Activated CD4-positive, alpha-beta T cell treated with anti-CD3 and anti-CD28 coated beads, Interleukin-2, amount 10 ng/mL, durations not matched to agents 7 days and 5 days (primary cell): ENCODE measurements at places on chromosomes 1 and 21. TPM values are rescaled to one million over a fixed set of nuclear protein-coding genes. Genes with fewer than 3 reads are reported as not detected.

TNFRSF25 gene
- 88.5 TPM for total RNA-seq

ATP1A4 gene
- total RNA-seq = not detected

AIRE gene
- total RNA-seq = 0.27 TPM

TSTD1 gene
- 33.5 TPM for total RNA-seq

LRRC38 gene
- total RNA-seq = not detected

RAB42 gene
- not detected for total RNA-seq

FAM163A gene
- not detected for total RNA-seq

DNA sequence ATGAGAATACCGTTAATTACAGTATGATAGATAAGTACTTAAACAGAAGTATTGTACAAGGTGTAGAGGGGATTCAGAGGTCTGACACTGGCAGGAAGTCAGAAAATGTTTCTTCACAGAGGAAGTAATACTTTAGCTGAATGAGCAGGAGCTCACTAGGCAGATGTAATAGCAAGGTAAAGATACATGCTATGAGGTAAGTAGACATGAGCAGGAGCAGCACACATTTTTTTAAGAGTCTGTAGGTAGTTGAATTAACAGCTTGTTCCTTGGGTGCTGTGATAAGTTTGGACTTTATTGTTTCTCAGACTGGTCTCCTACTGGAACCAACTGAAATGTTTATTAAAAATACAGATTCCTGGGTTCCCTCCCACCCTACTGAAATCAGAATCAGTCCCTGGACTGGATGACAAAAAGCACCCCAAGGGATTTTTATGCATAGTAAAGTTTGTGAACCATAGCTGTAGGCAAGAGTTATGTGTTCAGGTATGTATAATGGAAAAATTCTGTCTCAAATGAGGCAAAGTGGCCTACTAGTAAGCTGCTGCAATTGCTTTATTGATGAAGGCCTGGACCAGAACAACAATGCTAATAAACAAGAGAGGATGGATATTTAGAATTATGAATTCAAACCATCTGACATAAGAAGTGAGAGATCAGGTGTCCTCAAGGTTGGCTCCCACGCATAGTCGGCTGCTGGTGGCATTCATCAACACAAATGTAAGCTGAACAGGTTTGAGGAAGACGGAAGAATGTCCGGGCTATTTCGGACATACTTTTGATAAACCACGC lies 902 bp downstream of the AP4B1 start:
- peak; percentile 12 for DNase-seq
- H3K4me3 ChIP-seq = peak overlapping the region; percentile 89
- H3K27ac ChIP-seq = peak overlapping the region; percentile 96
- peaks cover 66% of the 10 kb centered on the region for H3K4me1 ChIP-seq
- H3K36me3 ChIP-seq = peaks cover 58% of the 10 kb centered on the region
- no peaks in the 10 kb centered on the region for H3K27me3 ChIP-seq

DNA sequence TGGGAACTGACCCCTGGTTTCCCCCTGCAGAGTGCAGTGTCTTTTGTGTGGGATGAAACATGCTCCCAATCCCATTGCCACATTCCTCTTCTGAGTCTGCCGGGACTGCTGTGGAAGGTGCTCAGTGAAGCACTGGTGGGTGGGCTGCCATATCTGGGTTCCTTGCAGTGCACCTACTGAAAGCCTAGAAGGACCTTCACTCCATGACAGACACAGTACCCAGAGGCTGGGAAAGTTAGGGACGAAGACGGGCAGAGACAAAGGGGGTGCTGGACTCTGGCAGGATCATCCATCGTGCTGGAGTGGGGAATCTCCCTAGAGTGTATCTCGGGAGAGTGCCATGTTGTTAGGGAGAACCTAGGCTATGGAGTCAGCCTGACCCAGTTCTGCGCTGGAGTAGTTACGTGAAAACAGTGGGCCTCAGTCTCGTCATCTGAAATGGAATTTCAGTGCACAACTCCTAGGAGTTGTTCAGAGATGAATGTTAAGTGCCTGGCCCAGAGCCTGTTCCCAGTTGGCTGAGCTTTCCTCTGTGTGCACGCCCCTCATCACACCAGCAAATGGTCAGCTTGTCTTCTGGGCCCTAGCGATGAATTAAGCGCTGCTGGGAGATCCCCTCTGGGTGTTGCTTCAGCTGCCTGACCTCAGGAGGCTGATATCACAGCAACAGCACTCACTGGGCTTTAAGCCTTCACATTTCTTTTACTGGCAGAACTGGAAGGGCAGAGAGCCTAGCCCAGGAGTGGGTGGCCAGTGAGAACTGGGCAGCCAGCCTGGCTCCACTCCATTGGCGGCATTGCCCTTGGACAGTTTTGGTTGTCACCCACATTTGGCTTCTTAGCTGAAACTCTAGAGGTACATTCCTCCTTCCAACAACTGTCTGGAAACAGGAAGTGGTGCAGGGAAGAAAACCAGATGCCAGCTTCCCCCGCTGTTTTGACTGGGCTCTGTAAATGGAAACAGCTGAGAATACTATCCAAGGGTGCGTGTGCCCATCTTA lies 479.8 kb upstream of the VAMP3 start:
- no peaks in the 10 kb centered on the region for H3K36me3 ChIP-seq
- H3K27me3 ChIP-seq = no peaks in the 10 kb centered on the region
- H3K4me3 ChIP-seq = no peak overlapping the region
- DNase-seq = no peak
- peaks cover 2% of the 10 kb centered on the region for H3K4me1 ChIP-seq
- no peak overlapping the region for H3K27ac ChIP-seq

DNA sequence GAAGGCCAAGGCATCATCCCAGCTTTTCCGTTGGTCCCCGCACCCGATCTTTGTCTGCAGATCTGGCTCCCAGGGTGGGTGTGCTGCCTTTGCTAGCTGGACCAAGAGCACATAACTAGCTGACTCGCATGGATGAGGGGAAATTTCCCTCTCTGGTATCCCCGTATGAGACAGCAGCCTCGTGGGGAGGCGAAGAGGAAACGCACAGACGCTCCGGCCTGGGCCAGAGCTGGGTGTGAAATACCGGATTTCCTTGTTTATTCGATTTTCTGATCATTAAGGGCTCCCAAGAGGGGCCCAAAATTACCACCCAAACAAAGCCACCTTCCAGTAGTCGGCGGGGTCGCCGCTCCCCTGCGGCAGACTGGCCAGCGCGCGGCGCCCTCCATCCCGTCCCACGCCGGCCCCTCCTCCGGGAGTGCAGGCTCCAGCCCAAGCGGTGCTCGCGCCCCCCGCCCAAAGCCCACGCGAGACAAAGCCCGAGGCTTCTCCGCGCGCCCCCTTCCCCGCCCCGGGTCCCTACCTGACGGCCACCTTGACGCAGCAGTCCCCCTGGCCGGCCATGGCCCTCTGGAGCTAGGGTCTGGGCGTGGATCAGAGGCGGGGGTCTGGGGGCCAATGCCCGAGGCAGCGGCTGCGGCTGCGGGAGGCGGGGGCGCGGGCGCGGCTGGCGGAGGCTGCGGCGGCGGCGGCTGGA lies 546 bp downstream of the KIF21B start:
- H3K27me3 ChIP-seq = no peaks in the 10 kb centered on the region
- DNase-seq = peak; percentile 46
- H3K4me3 ChIP-seq = peak overlapping the region; percentile 91
- H3K27ac ChIP-seq = peak overlapping the region; percentile 99
- peaks cover 75% of the 10 kb centered on the region for H3K4me1 ChIP-seq

DNA sequence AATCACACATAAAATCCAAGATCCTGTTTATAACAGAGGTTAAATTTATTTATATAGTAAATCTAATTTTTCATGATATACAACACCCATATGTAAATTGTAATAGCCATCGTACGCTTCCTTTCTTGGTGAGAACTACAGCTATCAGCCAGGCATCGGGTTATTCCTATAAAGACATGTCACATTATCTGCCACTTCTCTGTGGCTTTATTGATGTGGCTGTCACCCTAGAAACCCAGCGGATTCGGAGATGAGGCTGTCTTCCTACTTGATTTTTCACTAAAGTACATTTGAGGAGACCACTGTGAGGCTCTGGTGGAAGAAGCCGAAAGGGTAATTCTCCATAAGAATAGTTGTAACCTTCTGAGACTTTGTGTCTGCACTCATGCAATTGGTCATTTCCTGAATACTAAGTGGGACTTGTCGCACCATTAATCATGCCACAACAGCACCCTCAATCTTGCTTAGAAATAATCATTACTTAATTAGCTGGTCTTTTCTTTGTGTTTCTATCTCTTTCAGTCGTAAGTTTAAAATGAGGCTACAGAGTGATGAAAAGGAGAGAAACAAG lies 106.0 kb downstream of the NTNG1 start:
- no peak for DNase-seq
- peaks cover 12% of the 10 kb centered on the region for H3K4me1 ChIP-seq
- H3K4me3 ChIP-seq = no peak overlapping the region
- H3K27ac ChIP-seq = no peak overlapping the region
- H3K36me3 ChIP-seq = no peaks in the 10 kb centered on the region

GRCh38 chr1:157274698-157275534 lies 136.7 kb upstream of the ETV3 start:
- no peak overlapping the region for H3K4me3 ChIP-seq
- no peak overlapping the region for H3K27ac ChIP-seq
- no peaks in the 10 kb centered on the region for H3K36me3 ChIP-seq
- no peaks in the 10 kb centered on the region for H3K4me1 ChIP-seq
- H3K27me3 ChIP-seq = peaks cover 9% of the 10 kb centered on the region

- no peak overlapping the region for H3K4me3 ChIP-seq
- peaks cover 3% of the 10 kb centered on the region for H3K4me1 ChIP-seq
- H3K36me3 ChIP-seq = peaks cover 1% of the 10 kb centered on the region
- no peak for DNase-seq
- H3K27me3 ChIP-seq = no peaks in the 10 kb centered on the region
- no peak overlapping the region for H3K27ac ChIP-seq
These were observed 16.5 kb downstream of the LSS start for GRCh38 chr21:46211786-46212720.

DNA sequence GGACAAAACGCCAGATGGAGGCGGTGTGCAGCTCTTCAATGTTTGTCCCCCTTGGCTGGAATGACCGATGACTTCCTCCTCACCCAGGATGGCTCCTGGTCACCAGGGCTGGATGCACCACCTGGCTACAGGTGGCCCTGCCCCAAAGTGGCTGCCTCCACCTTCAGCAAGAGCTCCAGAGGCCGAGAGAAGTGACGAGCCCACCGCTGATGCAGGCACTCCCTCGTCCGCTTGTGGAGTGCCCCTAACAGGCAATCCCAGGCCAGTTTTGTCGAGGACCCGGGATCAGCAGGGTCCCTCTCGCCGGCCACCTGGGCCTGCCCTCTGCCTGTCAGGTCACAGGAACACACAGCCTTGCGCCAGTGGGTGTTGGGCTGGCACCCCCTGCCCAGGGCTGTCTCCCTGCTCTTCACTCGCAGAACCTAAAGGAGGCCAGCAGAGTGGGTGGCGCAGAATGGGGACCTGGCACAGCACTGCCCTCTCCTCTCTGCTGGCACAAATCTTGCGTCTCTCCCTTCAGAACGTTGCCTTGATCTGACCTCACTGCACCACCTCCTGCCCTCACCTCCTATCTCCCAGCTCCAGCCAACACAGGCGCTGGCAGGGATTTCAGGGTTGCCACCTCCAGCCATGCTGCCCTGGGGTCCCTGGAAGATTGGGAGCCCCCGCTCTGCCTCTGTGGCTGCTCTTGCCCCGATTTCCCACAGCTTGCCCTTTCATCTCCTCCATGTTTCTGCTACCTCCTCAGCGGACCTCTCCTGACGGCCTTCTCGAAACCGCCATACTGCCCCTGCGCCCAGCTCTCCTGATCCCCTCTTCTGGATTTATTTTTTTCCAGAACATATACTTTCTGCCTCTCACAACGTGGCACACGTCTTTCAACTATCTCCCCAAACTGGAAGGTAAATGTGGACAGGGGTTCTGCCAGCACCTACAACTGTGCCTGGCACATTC lies 38.6 kb downstream of the SLC45A1 start:
- H3K36me3 ChIP-seq = peaks cover 26% of the 10 kb centered on the region
- no peak overlapping the region for H3K4me3 ChIP-seq
- DNase-seq = no peak
- H3K4me1 ChIP-seq = no peaks in the 10 kb centered on the region
- H3K27ac ChIP-seq = no peak overlapping the region
- H3K27me3 ChIP-seq = no peaks in the 10 kb centered on the region

- H3K27ac ChIP-seq = no peak overlapping the region
- H3K4me3 ChIP-seq = no peak overlapping the region
- no peaks in the 10 kb centered on the region for H3K4me1 ChIP-seq
- DNase-seq = no peak
These were observed 272.2 kb downstream of the TNR start for GRCh38 chr1:175471039-175471800.

- H3K36me3 ChIP-seq = peaks cover 7% of the 10 kb centered on the region
- no peaks in the 10 kb centered on the region for H3K27me3 ChIP-seq
- peaks cover 32% of the 10 kb centered on the region for H3K4me1 ChIP-seq
- H3K4me3 ChIP-seq = no peak overlapping the region
These were observed 522.5 kb downstream of the PTPRC start for GRCh38 chr1:199161319-199161680.

DNA sequence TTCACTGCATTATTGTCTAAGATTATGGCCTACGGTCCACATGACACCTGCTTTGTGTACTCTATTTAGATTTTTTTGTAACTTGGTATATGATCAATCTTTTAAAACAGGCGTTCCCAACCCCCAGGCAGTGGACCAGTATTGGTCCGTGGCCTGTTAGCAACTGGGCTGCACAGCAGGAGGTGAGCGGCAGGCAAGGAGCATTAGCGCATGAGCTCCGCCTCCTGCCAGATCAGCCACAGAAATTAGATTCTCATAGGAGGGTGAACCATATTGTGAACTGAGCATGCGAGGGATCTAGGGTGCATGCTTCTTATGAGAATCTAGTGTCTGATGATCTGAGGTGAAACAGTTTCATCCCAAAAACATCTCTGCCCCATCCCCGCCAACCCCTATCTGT lies 228.4 kb upstream of the NR5A2 start:
- H3K27me3 ChIP-seq = peaks cover 11% of the 10 kb centered on the region
- no peak overlapping the region for H3K27ac ChIP-seq
- no peak for DNase-seq

DNA sequence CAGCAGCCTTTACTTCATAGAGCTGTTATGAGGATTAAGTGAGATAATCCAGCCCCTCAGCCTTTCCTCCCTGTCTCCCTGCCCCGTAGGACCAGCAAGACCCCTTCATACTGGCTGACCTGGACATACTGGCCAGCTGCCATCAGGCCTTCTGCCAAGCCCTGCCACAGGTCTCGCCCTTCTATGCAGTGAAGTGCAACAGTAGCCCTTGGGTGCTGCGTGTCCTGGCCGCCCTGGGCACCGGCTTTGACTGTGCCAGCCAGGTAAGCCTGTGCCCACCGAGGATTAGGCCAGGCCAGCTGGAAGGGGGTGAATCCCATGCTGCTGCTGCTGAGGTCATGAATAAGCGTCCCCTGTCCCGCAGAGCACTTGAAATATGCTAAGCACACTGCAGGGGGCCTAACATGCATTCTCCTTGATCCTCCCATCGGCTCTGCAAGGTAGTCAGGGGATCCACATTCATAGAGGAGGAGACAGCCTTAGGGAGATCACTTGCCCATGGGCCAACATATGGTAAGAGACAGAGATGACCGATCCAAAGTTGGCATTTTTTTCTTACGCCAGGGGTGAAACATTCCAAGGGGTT lies 73.3 kb upstream of the TINAGL1 start:
- no peak overlapping the region for H3K4me3 ChIP-seq
- no peaks in the 10 kb centered on the region for H3K36me3 ChIP-seq
- peaks cover 10% of the 10 kb centered on the region for H3K27me3 ChIP-seq
- no peak for DNase-seq
- peaks cover 21% of the 10 kb centered on the region for H3K4me1 ChIP-seq
